ENCODE measurements at places on chromosomes 12 and 14.

GRCh38 chr12:53659571-53659981 lies 16.3 kb downstream of the ATP5MC2 start:
- DNase-seq: no peak

GRCh38 chr14:96602186-96602585 lies 100.0 kb downstream of the PAPOLA start:
- DNase-seq: no peak

- no peak for DNase-seq
These were observed 70.7 kb upstream of the GALNT9 start for GRCh38 chr12:132400011-132400641.

DNA sequence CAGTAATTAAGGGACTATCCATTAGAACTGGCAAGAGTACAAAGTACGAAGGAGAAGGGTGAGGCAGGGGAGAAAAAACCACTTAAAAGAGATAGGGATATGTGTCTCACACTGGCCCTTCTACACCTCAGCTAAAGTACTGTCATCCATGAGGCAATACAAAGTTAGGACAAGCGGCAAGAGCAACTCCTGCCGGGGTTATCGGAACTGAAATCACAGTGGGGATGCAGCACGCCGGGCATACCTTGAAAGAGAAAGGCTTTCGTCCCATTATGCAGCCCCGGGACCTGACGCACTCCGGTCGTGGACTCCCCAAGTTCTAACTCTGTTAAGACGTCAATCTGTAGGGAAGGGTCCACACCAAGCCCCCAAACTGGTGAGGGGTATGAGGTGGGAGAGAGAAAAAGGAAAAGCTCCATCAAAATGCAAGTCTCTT lies 1.1 kb downstream of the NELL2 start:
- peak; percentile 15 for DNase-seq

GRCh38 chr12:131537267-131537958 lies 173.5 kb upstream of the SFSWAP start:
- DNase-seq: no peak

- DNase-seq: peak; percentile 65
These were observed 3.4 kb downstream of the PLEKHG3 start for GRCh38 chr14:64707661-64708060.

GRCh38 chr12:108649669-108650068 lies 16.0 kb upstream of the SELPLG start:
- peak; percentile 82 for DNase-seq

DNA sequence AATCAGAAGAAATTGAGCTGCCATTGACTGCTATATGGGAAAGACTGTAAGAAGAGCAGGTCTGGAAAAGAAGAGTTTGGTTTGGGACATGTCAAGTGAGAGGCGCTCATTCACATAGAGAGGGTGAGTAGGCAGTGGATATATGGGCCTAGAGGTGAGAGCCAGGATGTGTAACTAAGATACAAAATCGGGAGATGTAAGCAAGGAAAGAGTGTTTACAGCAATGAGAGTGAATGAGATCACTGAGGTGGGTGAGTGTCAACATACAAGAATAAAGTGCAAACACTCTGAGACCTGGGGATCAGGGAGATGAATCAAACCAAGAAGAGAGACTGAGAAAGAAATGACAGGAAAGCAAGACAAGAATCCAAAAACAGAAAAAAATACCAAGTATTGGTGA lies 58.0 kb upstream of the RTRAF start:
- no peak for DNase-seq

DNA sequence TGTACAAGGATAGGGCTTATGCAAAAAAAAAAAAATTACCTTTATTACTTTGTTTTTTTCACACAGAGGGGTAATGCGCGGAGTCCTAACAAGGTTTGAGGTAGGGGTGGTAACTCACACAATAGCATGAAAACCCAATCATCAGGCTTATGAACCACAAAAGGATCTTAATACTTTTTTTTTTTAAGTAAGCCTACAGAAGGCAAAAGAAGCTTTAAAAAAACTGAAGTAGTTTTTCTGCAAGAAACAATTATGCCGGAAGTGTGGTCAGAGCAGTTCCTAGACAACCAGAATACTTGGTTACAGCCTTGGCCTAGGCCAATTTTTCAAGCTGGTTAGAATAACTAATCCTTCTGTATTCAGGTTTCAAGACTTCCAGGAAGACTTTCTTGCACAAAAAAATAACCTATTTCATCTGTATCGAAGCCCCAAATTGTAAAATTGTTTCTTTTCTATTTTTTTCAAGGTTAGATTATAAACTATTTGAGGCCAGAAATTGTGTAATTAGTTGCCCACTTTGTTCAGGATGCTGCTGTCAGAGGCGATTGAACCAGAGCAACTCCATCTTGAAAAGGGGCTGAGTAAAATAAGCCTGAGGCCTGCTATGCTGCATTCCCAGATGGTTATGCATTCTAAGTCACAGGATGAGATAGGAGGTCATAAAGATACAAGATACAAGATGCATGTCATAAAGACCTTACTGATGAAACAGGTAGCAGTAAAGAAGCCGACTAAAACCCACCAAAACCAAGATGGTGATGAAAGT lies 1.8 kb upstream of the GNS start:
- no peak for DNase-seq

DNA sequence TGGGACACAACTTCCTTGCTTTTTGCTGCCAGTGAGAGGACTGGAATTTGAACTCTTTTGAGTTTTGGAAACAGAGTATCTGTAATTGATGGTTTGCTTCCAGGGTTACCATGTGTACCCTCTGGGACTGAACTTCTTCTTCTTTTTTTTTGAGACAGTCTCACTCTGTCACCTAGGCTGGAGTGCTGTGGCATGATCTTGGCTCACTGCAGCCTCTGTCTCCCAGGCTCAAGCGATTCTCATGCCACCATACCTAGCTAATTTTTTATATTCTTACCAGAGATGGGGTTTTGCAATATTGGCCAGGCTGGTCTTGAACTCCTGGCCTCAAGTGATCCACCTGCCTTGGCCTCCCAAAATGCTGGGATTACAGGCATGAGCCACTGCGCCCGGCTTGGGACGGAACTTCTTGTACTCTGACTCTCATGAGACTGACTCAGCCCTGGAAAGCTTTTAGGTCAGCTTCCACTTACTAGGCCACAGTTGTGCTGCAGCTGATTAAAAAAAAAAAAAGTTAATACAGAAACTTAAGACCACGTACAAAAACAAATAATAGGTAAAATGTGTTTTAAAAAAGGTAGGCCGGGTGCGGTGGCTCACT lies 15.8 kb downstream of the SEL1L start:
- DNase-seq: no peak

GRCh38 chr12:8559676-8560075 lies 19.0 kb upstream of the CLEC4E start:
- no peak for DNase-seq

- DNase-seq: no peak
These were observed 250.2 kb upstream of the GRIP1 start for GRCh38 chr12:66929121-66929520.

DNA sequence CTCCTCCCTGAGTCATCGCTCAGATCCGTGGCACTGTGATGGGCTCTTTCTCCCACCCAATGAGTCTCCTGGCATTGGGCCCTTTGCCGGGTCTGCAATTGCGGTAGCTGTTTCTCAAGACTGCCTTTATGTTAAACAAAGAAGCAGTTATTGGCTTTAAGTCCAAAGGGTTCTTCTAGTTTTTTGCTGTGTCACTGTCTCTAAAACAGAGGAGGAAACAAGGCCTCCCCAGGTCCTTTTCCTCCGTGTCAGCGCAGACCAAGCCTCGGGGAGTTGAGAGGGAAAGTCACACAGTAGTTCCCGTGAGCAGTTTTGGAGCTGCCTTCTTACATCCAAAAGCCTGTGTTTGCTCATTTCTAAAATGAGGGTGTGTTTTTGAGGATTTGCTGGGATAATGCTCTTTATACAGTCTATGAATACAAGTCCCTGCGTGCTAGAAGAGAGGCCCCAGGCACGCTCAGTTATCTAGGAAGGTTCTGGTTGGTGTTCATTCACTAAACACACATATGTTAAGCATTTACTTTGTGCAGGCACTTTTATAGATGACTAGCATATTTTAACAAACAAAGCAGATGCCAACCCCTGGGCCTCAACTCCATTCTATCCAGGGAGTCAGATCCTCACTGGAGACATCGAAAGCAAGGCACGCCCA lies 126.0 kb upstream of the PZP start:
- no peak for DNase-seq

GRCh38 chr12:65081496-65081895 lies 39.6 kb downstream of the WIF1 start:
- DNase-seq: no peak

DNA sequence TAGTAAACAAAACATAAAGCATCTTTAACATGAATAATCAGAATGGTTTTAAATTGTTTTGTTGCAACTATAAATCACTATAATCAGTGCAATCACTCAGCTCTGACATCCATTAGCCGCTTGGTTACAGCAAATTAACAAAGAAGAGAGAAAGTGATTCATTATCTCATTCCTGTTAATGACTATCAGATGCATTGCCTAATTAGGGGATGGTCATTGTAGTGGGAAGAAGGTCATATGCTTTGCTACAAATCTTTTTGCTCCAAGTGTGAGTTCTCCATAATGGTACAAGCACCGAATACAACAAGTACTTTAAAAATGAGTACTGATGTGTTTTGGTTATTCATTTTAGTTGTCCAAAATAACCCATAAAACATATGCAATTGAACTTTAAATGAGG lies 272.0 kb downstream of the AKAP6 start:
- no peak for DNase-seq

DNA sequence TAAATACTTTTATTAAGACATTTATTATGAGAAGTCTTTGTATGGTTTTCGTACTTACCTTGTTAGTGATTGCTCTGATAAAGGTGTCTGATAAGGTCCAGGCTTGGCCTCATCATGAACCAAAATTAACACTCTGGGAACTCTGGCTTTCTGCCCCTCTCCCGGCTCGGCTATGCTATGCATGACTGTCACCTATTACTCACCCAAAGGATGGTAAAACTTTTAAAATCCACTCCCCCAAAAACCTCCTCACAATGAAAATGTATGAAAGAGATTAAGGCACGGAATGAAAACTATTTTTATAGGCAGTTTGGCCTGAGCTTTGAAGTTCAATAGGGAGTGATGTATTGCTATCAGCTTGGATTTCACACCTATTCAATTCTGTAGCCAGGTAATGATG lies 217.3 kb upstream of the TBX3 start:
- DNase-seq: no peak

DNA sequence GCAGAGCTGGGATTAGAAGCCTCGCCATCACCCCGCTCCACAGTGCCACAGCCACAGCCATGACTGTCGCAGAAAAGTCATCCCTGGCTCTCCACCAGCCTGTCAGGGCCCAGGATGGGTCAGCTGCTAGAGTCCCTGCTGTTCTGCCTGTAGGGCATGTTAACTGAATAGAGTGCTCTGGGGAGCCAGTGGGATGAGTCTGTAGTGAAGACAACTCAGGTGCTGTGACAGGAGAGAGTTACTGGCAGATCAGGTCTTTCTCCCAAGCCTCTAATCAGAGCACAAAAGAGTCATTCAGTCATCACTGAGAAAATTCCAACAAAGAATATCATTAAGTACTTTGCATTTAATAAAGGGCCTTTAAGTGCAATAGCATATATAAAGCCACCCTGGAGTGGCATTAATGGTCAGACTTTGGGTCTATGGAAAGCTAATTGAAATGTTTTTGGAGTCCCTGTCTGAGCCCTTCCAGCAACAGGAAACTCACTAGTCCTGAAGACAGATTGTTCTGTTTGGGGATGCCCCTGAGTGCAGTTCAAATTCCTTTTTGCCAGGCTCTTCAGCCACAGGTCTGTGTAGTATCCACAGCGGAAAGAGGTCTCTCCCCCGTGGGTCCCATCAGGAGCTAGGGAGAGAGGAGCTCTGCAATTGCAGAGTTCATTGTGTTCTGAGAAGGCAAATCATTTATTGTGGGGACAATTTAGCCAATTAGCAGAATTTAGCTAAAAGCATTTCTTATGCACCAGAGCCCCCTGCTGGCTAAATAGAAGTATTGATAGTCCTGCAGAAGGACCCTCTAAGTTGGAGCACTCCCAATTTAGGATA lies 45.2 kb upstream of the C14orf132 start:
- DNase-seq: peak; percentile 46

- peak; percentile 37 for DNase-seq
These were observed 31.6 kb upstream of the PTPRQ start for GRCh38 chr12:80412343-80412953.

DNA sequence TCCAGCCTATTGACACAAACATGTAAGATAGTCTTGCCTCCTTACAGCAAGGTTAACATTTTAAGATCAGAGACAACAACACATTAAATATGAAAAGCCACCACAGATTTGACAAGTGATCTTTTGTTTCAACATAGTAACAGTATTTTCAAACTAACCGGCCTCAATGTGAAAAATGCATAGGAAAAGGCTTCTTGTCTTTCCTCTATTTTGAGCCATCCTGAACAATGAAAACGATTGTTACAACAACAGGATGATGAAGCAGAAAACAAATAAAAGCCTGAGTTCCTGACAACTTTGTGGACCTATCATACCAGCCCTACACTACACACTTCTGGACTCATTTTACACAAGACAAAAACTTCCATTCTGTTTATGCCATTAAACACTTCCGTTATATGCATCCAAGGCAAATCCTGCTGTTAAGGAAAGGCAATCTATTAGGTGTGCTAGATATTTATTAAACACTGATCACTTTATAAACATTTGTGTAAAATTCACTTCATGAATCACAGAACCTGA lies 37.3 kb downstream of the BAZ1A start:
- DNase-seq: no peak

DNA sequence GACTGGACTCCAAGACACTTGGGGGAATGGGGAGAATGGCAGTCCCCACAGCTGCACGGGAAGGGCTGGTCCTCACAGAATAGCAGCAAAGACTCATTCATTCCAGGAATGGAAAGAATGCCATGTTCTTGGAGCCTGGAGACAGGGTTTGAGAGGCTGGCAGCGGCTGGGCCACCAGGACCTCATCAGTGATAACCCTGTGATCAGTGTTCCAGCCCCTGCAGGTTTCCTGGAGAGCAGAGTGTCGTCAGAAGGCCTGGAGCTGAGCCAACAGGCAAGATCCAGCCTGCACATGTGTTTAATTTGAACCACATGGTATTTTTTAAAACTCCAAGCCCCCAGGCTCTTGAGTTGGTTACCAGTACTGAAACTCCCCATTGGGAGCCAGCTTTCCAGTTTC lies 11.3 kb downstream of the BDKRB1 start:
- DNase-seq: peak; percentile 66

DNA sequence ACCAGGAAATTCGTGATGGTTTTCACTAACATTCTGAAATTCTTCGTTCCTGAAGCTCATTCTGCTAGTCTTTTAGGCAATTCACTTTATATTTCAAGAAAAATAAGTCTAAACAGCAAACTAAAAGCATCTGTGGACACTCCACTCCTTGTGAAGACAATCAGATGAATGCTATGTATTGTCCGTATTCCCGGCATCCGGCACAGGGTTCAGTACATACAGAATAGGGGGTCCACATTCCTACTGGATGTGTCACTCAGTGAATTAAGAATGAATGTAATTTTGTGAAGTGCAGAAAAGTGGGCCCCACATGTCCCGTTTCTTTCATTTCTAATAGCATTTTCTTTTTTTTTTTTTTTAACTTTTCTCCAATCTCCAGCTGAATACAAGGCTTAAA lies 241.3 kb downstream of the GRIN2B start:
- DNase-seq: no peak

- DNase-seq: no peak
These were observed 566.3 kb upstream of the NOVA1 start for GRCh38 chr14:27164139-27164538.
